ENCODE measurements at places on chromosomes 6 and 20. TPM values are rescaled to one million over a fixed set of nuclear protein-coding genes. Genes with fewer than 3 reads are reported as not detected.

OLIG3 gene
- polyA plus RNA-seq: not detected

RTEL1 gene
- 15.5 TPM for polyA plus RNA-seq

TMEM170B gene
- 8.0 TPM for polyA plus RNA-seq

EPM2A gene
- 14.1 TPM for polyA plus RNA-seq

CNR1 gene
- 1.4 TPM for polyA plus RNA-seq

VWA7 gene
- polyA plus RNA-seq: 10.7 TPM

ULBP2 gene
- 0.74 TPM for polyA plus RNA-seq

TNF gene
- polyA plus RNA-seq: not detected

GSTA1 gene
- polyA plus RNA-seq: 12.1 TPM

PGC gene
- polyA plus RNA-seq: 0.35 TPM

ID1 gene
- polyA plus RNA-seq: 263 TPM

SRSF6 gene
- 410 TPM for polyA plus RNA-seq

HSPA12B gene
- 17.0 TPM for polyA plus RNA-seq

CRISP1 gene
- not detected for polyA plus RNA-seq

E2F1 gene
- 10.5 TPM for polyA plus RNA-seq

PSORS1C2 gene
- polyA plus RNA-seq: not detected

HLA-DMA gene
- 16.1 TPM for polyA plus RNA-seq

C20orf144 gene
- 0.46 TPM for polyA plus RNA-seq

TRAPPC3L gene
- 0.32 TPM for polyA plus RNA-seq

CLIC5 gene
- 197 TPM for polyA plus RNA-seq

HDGFL1 gene
- polyA plus RNA-seq: not detected

HSPA1L gene
- 4.2 TPM for polyA plus RNA-seq

RCAN2 gene
- 20.8 TPM for polyA plus RNA-seq

SOBP gene
- polyA plus RNA-seq: 10.4 TPM

LY86 gene
- 1.3 TPM for polyA plus RNA-seq

MAPK14 gene
- 50.9 TPM for polyA plus RNA-seq

ANGPT4 gene
- polyA plus RNA-seq: 0.24 TPM

TMEM151B gene
- polyA plus RNA-seq: 0.57 TPM

AVP gene
- polyA plus RNA-seq: 0.31 TPM

MYCT1 gene
- polyA plus RNA-seq: 12.5 TPM

TBC1D32 gene
- polyA plus RNA-seq: 14.6 TPM

ENPP4 gene
- polyA plus RNA-seq: 19.2 TPM

CST4 gene
- polyA plus RNA-seq: not detected

GLP1R gene
- polyA plus RNA-seq: 0.86 TPM

CFAP61 gene
- polyA plus RNA-seq: 4.4 TPM

MOG gene
- polyA plus RNA-seq: not detected

COL20A1 gene
- polyA plus RNA-seq: 0.69 TPM

C6orf15 gene
- not detected for polyA plus RNA-seq
